Chondrocyte (in vitro differentiated cells): ENCODE measurements at places on chromosomes 2 and 18. TPM values are rescaled to one million over a fixed set of nuclear protein-coding genes. Genes with fewer than 3 reads are reported as not detected.

DNA sequence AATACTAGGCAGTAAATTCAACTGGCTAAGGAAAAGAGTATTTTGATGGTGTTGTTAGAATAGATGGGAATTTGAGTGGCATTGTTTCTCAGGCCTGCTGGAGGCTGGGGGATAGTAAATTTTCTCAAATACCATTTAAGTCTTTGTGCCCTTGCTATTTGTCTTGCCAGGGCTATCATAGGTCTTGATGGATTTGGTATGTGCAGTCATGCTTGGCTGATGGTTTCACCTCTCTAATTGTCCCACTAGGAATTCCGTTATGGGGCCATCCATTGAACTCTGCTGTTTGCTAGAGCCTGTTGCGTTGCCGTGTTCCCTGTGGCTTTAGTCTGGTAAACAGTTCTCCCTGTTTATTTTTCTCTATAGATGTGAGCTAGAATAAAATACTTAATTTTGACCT lies 438.1 kb upstream of the FAM98A start:
- DNase-seq: no peak

SETBP1 gene
- total RNA-seq: 28.8 to 44.5 TPM (median 29.3 TPM) in 3 replicates

DNA sequence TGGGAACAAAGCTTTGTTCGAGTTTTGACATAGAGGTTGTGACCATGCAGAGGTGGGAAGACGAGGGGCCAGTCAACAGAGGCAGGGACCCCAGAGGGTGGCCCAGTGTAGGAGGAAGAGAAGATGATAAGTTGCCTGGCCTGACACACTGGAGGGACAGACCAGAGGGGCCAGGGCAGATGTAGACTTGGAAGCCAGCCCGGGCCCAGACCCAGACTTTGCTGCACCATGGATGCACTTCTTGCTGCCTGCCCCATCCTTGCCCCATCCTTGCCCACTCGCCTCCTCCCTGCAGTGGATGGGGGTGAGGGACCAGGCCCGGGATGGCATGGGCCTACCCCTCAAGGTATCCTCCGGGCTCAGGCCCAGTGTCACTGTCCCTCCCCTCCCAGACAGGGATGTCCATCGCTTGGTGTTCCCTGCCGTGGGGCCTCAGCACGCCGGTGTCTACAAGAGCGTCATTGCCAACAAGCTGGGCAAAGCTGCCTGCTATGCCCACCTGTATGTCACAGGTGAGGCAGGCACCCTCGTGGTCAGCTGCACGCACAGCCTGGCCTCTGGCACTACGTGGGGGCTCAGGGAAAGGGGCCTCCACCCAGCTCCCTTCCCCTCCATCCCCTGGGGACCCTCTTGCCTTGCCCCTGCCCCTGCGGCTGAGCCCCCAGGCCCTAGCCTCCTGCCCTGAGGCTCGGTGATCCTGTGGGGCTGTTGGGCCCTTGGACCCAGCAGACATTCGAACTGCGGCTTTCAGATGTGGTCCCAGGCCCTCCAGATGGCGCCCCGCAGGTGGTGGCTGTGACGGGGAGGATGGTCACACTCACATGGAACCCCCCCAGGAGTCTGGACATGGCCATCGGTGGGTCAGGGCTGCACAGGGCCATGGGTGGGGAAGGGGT lies 27.0 kb upstream of the GMPPA start:
- DNase-seq: no peak

ALKAL2 gene
- 150 to 164 TPM (median 154 TPM) in 3 replicates for total RNA-seq

CHRNG gene
- total RNA-seq: not detected in 3 replicates

DNA sequence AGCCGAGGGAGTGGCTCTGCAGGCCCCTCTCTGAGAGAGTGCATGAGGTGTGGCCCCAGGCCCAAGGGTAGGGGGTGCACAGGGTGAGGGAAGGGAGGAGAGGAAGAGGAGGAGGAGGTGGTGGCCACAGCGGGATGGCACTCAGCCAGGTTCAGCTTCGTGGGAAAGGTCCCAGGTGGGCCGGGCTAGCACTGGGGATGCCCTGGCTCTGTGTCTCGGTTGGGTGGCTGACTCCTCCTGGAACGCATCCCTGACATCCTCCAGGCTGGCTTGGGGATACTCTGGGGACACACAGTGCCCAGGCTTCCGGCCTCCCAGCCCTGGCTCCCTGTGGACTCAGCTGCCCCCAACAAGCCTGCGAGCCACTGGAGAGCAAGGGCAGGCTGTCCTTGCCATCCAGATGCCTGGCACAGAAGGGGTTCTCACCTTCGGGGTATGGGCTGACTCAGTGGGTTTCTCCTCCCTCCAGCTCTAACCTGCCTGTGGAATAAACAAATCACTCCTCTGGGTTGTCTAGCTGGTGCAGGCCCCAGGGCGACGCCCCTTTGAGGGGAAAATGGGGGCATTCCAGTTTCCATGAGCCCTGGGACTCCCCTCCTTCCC lies 582 bp upstream of the ZAP70 start:
- peak; percentile 75 for DNase-seq

DNA sequence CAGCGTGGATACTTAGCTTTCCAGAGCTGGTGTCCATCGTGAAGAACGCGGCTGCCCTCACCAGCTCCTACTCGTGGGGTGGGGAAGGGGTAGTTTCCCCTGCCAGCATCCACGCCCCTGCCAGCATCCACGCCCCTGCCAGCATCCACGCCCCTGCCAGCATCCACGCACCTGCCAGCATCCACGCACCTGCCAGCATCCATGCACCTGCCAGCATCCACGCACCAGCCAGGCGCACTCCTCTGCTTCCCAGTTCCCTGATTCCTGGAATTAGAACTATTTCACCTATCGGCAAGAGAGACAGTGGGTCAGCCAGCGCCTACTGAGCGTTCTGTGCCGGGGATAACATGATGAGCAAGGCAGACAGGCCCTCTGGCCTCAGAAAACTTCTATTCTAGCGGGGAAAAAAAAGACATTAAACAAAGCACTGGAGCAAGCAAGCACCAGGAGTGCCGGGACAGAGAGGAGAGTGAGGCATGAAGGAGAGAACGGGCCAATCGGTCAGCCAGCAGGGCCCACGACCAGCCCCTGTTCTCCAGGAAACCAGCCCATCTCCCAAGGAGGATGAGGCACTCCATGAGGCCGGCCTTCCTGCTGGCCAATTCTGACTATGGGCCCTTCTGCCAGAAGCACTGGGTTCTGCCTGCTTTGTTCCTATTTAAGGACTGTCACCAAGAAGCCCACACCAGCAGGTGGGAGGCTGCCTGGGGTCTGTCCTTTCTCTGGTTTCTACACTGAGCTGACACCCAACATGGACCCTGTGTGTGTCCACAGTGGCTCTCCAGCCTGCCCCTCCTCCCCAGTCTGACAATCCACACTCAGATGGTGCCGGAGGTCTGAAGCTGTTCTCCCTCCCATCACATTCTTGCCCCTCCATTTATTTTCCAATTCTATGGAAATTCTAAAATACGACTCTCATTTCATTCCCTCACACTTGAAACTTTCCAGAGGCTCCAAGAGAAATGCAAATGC lies 78.4 kb upstream of the SALL3 start:
- DNase-seq: no peak

CERS6 gene
- total RNA-seq: 29.8 to 45.9 TPM (median 30.8 TPM) in 3 replicates

DNA sequence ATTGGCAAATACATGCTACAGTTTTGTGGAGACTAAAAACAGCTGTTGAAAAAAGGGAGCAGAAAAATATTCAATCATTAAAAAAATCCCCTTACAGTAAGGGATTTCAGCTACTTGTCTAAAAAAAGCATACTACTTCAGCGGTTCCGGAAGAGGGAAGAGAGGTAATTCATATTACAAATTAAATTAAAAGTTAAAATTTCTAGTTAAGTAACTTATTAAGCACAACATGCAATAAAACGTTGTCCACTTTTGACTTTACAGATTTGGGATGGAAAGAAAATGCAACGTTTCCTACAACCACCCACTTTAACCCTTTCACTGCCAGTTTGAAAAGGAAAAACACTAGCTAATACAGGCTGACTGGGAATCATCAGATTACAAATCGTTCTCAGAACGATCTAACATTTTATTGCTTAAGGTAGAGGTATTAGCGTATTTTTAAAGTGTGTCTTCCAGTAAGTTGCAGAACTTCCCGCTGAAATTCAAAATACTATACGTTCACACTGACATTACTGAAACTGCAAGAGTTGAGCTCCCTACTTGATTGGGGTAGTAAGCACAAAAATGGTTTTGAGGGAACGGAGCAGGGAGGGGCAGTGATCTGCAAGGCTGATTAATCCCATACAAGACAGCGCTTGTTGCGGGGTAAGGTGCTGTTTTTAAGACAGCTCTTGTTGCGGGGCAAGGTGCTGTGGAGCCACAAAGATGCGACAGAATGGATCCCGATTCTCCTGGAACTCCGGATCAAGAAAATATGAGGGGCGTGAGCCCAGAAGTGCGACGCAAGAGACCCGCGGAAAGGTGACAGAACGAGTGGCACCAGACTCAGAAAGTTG lies 743 bp downstream of the HADHA start:
- DNase-seq: no peak

GRCh38 chr2:28391564-28392296 lies 928 bp upstream of the FOSL2 start:
- no peak for DNase-seq

TUBA4B gene
- total RNA-seq: not detected in 3 replicates

- DNase-seq: no peak
Observed at GRCh38 chr2:74383254-74383653, 3.1 kb upstream of the DCTN1 start.

HOXD12 gene
- total RNA-seq: not detected in 3 replicates

- no peak for DNase-seq
Observed at GRCh38 chr2:154527962-154528361, 170.5 kb upstream of the KCNJ3 start.

- DNase-seq: no peak
Observed at GRCh38 chr2:17680119-17680518, 73.5 kb downstream of the SMC6 start.

GRCh38 chr2:2294183-2294690 lies 36.8 kb downstream of the MYT1L start:
- DNase-seq: no peak

DNA sequence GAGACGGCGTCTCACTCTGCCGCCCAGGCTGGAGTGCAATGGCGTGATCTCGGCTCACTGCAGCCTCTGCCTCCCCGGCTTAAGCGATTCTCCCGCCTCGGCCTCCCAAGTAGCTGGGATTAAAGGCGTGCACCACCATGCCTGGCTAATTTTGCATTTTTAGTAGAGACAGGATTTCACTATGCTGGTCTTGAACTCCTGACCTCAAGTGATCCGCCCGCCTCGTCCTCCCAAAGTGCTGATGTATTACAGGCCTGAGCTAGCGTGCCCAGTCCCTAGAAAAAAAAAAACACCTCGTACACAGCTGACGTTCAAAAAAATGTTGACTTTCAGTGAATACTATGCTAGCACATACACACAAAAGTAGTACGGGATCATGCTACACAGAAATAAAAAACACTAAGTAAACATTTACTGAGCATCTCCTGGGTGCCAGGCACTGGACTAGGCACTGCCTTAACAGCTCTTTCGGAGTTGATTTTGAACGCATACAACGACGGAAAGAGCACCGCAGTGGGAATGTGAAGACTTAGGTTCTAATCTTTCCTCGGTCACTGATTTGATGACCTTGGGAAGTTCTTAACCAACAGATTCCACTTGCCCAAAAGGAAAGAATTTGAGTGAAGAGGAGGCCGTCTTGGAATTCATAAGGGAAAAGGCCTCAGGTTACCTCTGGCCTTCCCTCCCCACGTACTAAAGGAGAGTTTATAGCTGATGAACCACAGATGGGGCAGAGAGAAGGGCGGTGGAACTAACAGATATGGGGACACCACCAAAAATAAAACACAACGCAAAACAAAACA lies 1.1 kb downstream of the DNAJC27 start:
- DNase-seq: no peak

DNA sequence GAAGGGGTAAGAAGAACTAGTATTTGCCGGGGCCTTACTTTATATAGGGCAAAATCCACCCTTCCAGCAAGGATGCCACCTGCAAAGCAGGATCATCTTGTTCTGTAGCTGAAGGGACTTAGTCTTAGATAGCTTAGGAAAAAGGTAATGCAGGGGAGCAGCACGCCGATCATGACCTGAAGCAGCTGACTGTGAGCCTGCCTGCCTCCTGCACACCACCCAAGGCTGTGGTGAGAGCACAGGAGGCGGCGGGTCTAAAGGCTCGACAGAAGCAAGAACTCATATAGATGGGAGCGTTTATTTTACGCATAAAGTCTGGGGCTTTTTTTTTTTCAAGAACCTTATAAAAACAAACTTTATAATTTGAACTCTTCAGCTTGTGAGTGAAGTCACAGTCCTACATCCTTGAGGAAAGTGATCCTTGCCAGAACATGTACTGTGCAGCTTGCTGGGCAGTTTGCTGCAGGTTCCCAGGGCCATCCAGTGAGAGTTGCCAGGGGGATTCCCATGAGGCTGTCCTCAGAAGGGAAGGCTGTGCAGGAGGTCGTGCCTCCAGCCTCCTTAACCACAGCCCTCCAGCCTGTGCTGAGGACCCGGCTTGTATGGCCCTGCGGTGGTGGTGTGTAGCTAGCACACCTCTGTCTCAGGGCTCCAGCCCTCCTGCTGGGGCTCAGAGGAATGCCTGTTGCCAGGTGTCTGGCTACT lies 92.1 kb downstream of the RNF144A start:
- DNase-seq: no peak

- no peak for DNase-seq
Observed at GRCh38 chr2:44001716-44002115, 5.9 kb upstream of the LRPPRC start.

PROKR1 gene
- not detected in 3 replicates for total RNA-seq

PARD3B gene
- total RNA-seq: 24.3 to 39.6 TPM (median 24.9 TPM) in 3 replicates

MC2R gene
- not detected in 3 replicates for total RNA-seq

GRCh38 chr2:97991081-97991856 lies 4.5 kb downstream of the TMEM131 start:
- no peak for DNase-seq

CD8B2 gene
- not detected in 3 replicates for total RNA-seq

DNA sequence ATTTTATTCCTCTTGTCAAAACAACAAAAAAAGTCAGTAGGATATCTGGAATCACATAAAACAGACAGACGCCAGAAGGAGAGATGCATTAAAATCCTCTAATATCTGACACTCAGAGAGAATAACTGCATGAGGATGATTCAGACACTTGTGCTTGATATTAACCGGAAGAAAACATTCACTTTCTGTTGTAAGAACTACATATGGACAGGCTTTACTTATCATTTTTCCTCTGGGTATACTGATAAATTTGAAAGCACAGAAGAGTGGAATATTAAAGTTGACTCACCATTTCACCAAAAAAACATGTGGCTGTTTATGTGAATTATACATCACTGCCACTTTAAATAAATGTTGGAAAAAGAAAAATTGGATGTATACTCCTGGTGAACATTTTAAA lies 589.1 kb upstream of the CDH2 start:
- DNase-seq: no peak

DNA sequence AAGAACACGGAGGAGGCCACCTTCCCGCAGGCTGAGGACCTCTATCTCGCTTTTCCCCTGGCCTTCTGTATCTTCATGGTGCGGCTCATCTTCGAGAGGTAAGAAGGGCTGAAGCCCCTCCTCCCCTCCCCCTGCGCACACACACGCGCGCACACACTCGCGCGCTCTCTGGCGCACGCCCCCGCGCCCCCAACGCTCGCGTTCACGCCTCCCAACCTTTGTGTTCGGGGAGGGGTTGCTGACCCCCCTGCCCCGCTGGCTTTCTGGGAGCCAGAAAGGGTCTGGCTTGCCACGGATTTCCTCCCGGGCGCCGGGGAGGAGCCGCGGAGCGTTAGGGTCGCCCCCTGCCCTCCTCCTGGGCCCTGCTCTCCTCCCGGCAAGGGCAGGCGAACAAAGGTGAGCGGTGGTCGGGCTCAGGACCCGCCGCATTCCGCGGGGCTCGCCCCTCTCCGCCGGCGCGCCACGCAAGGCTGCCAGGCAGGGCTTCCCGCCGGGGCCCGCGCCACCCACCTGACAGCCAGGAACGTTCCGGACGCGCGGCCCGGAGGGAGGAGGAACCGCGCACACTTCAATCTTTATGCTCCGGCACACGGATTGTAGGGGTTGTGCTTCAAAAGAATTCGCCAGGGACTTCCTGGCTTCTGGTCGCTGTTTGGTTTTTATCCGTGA lies 583 bp downstream of the CERS6 start:
- DNase-seq: no peak
